Fibroblast of the aortic adventitia (primary cell): ENCODE measurements at places on chromosomes 1 and 21. TPM values are rescaled to one million over a fixed set of nuclear protein-coding genes. Genes with fewer than 3 reads are reported as not detected.

The SLC22A15 gene
- 4.2 and 7.2 TPM in 2 replicates for total RNA-seq

The HES3 gene
- not detected in 2 replicates for total RNA-seq

The NEXN gene
- total RNA-seq: 17.6 and 66.4 TPM in 2 replicates

The RIPPLY3 gene
- not detected in 2 replicates for total RNA-seq

The UBL4B gene
- total RNA-seq: not detected in 2 replicates

The WNT2B gene
- total RNA-seq: 1.8 and 2.4 TPM in 2 replicates

The ECE1 gene
- total RNA-seq: 30.7 and 90.4 TPM in 2 replicates

The OR6K2 gene
- total RNA-seq: not detected in 2 replicates

The DISC1 gene
- 4.7 and 8.8 TPM in 2 replicates for total RNA-seq

The KRTAP11-1 gene
- total RNA-seq: not detected in 2 replicates

The FTCD gene
- 0.25 and 0.27 TPM in 2 replicates for total RNA-seq

The DUSP12 gene
- 23.6 and 27.8 TPM in 2 replicates for total RNA-seq

The TNNT2 gene
- 0.09 TPM in 1 of 2 replicates, not detected in the other for total RNA-seq

The SLC1A7 gene
- 0.41 and 3.8 TPM in 2 replicates for total RNA-seq

The KRTAP21-2 gene
- total RNA-seq: not detected in 2 replicates

The EVA1C gene
- 14.5 and 17.8 TPM in 2 replicates for total RNA-seq

The TPTE gene
- total RNA-seq: not detected in 2 replicates

The HMGN2 gene
- 161 and 225 TPM in 2 replicates for total RNA-seq

The ZNF593OS gene
- not detected in 2 replicates for total RNA-seq

The BEND5 gene
- total RNA-seq: 0.45 TPM in 1 of 2 replicates, not detected in the other

The RUNX3 gene
- total RNA-seq: not detected in 2 replicates

The TSEN15 gene
- total RNA-seq: 31.6 and 65.8 TPM in 2 replicates
